A673 (cell line): ENCODE measurements at places on chromosomes 11 and 22. TPM values are rescaled to one million over a fixed set of nuclear protein-coding genes. Genes with fewer than 3 reads are reported as not detected.

DNA sequence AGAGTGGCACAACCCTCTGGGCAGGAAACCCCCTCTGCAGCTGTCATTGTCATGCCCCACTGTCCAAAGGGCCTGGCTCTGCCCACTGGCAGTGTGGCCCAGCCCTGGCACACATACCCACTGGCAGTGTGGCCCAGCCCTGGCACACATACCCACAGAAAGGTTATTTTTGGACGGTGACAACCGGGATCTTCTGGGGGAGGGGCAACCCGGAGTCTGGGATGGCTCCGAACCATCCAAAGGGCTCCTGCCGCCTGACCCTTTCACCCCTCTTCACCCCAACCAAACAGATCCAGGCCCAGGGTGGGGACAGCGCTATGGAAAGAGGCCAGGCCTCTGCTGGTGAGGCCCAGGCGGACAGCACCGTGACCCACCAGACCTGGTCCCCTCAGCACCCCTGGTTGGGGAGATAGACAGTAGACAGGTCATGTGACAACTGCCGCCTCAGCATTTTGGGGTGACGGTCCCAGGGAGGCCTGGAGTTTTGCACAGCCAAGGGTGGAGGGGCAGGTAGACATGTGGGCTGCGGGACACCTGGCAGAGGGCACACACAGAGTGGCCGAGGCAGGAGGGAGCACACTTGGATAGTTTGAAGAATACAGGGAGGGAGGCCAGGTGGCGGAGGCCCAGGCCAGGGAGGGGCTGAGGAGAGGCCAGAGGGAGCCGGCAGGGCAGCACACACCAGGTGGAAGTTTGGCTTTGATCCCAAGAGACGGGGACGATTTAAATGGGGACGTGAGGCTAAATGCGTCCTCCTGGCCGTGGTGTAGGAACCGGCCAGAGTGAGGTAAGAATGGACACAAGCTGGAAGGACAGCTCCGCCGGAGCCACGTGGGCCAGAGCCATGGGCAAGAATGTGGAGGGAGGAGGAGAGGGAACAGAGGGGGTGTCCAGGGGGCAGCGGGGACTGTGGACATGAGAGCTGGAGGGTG is 2.9 kb downstream of the MAPK12 start:
- DNase-seq = no peak

DNA sequence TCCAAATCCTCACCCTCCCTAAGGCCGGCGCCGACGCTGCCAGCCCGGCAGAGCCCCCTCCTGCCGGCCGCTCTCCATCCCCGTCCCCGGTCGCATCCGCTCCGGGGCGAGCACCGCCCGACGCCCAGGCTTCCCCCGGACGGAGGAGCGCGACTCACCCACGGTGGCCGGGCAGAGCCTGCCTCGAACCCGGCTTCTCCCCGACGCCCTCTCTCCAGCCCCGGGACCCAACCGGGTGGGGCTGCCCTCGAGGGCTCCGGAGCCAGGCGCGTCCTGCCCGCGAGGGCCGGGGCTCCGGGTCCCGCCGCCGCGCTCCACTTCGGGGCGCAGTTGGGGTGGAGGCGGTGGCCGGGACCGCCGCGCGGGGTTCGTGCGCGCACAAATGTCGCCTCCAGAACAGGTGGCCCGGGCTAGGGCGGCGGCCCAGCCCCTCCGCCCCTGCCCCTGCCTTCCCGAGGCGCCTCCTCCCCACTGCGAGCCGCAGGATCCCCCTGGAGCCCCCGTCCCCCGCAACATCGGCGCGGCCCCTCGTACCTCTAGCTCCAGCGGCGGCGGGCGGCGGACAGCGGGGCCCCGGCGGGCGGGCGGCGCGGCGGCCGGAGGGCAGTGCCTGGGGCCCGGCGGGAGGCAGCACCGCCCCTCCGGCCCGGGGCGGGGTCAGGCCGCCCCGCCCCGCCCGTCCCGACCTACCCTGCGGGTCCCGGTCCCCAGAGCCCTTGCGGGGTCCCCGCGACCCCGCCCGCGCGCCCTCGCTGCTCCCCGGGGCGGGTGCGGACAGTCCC is at the start of gene A4GALT:
Gene A4GALT, minus strand, starts transcription at position 608 of the 782 bp plus-strand sequence. CDS start 26,919 bp downstream, outside the sequence.
- no peak for DNase-seq

The ANKRD42 gene
- 11.0 and 11.3 TPM in 2 replicates for total RNA-seq

GRCh38 chr11:130094614-130095013 is 24.9 kb downstream of the APLP2 start:
- DNase-seq = no peak

DNA sequence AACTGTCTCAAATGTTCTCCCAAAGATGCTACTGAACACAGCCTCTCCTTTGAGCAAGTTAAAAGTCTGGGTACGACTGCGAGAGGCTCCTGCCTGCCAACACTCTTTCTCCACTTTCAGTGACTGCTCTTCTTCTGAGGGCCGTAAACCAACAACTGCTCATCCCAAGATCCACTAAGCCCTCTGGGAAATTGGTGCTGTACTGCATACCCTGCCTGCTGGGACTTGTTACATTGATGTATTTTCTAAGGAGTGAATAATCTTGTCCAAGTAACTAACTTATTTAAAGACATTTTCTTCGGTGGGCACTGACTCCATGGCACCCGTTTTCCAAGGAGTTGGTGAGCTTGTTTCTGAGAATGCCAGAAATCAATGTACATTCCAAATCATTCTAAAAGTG is 87.2 kb downstream of the ZNF280B start:
- no peak for DNase-seq

GRCh38 chr11:61133956-61134662 is 27.1 kb downstream of the VPS37C start:
- no peak for DNase-seq

The IFITM1 gene
- total RNA-seq = 24.4 and 34.1 TPM in 2 replicates

DNA sequence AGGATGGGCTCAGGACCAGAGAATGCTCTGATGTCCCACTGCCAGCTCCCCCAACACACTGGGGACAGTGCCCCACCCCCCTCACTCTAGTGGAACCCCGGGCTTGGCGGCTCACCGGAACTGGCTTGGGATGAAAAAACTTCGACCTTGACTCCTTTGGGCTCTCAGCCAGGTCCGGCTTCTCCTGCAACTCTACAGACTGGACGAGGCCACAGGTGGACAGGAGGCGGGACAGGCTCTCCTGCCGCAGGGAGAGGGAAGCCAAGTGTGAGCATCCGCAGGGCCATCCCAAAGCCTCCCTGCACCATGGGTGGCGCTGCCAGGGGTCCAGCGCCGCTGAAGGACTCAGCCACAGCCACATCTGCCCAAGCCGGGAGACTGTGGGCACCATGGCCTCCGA is 3.7 kb downstream of the RRP7A start:
- no peak for DNase-seq

DNA sequence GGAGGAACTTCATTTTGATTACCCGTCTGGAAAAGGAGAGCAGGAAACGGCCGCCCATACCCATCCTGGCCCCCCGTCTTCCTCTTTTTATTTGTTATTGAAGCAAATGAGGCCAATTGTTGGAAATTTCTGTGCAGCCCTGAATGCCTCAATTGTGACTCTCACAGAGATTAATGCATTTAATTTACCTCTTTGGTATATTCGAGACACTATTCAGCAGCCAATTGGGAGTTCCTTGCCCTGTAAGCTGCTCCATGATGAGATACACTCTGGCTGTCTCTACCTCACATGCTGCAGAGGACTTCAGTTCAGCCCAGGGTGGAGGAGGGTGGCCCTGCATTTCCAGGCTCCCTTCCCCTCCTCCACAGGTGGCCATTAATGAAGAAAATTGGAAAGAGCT is 60.6 kb upstream of the NTM start:
- DNase-seq = no peak

DNA sequence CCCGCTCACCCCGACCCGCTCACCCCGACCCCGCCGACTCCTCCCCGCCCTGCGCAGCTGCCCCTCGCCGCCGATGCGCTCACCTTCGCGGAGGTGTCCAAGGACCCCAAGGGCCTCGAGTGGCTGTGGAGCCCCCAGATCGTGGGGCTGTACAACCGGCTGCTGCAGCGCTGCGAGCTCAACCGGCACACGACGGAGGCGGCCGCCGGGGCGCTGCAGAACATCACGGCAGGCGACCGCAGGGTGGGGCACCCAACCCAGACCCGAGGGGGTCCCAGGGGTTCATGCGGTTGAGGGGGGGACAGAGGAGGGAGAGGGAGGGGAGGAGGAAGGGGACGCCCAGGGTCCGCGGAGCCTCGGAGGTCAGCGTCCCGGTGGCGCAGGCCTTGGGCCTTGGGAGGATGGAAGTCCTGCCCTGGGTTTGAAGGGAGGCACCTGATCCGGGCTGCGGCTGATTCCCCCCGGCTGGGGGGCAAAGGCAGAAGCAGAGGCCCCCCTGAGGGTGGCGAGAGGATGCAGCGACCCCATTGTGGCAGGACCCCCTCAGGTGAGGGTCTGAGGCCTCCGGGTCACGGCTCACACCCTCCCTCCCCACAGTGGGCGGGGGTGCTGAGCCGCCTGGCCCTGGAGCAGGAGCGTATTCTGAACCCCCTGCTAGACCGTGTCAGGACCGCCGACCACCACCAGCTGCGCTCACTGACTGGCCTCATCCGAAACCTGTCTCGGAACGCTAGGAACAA is 9.2 kb downstream of the PKP3 start:
- no peak for DNase-seq

GRCh38 chr22:37632174-37633088 is 7.0 kb upstream of the SH3BP1 start:
- DNase-seq = no peak

DNA sequence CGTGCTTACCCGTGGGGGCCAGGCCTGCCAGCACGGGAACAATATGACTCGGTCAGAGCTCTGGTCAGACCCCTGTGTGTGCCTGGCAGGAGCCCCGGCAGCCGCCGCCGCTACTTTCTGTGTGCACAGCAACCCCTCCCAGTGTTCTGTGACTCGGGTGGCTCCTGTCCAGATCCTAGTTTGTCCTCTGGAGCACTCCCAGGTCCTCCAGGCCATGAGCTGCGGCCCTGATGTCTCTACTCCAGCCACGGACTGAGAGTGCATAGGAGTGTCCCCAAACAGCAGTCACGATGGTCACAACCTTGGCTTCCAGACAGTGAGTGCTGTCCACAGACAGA is 3.2 kb downstream of the NDUFS8 start:
- no peak for DNase-seq

The POU2AF2 gene
- total RNA-seq = not detected in 2 replicates

The GAL3ST3 gene
- total RNA-seq = 1.8 and 2.0 TPM in 2 replicates

The SAA4 gene
- not detected in 2 replicates for total RNA-seq

The RIN1 gene
- 4.9 and 6.4 TPM in 2 replicates for total RNA-seq

GRCh38 chr11:22795914-22796313 is 33.7 kb downstream of the SVIP start:
- peak; percentile 21 for DNase-seq

The PGA5 gene
- not detected in 2 replicates for total RNA-seq

The CCDC116 gene
- 1.3 and 2.3 TPM in 2 replicates for total RNA-seq

DNA sequence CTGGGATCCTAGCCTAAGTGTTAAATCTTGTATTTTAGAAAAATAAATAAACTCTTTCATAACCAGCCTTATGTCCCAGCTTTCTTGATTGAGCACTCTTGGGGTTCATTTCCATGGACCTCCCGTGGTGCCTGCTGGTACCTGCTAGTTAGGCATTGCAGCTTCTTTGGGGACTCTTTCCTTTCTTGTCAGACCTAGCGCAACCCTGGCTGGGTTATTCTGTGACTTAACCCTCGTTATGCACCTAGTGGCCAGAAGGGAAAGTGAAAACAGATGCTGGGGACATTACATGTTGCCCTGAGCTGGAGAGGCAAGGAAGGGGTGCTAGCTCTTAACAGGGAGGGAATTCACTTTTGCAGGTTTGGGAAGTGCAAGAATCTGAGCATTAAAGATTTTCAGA is 46.8 kb downstream of the APIP start:
- DNase-seq = peak; percentile 41

GRCh38 chr11:64283092-64283491 is 1.4 kb downstream of the BAD start:
- no peak for DNase-seq

DNA sequence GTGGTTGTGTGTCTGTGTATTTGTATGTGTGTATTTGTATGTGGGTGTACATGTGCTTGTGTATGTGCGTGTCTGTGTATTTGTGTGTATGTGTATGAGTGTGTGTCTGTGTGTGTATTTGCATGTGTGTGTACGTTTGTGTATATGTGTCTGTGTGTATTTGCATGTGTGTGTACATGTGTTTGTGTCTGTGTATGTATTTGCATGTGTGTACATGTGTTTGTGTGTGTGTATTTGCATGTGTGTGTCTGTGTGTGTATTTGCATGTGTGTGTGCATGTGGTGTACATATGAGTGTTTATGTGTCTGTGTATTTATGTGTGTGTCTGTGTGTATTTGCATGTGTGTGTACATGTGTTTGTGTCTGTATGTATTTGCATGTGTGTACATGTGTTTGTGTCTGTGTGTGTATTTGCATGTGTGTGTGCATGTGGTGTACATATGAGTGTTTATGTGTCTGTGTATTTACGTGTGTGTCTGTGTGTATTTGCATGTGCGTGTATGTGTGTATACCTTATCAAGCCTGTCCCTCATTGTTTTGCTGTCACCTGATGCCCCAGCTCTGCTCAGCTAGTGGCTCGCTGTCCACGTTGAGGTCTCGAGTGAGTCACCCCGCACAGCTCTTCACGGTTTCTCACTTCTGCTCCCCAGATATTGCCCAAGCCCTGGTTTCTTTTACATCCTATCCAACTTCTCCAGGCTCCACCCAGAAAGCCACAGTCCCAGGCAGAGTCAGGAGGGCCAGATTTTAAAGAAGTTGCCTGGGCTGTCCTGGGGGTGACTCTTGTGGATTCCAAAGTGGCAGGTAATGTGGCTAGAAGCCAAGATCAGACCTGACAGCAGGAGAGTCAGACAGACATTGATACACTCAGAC is 15.2 kb downstream of the MB start:
- no peak for DNase-seq

The PHRF1 gene
- 40.2 and 43.0 TPM in 2 replicates for total RNA-seq

DNA sequence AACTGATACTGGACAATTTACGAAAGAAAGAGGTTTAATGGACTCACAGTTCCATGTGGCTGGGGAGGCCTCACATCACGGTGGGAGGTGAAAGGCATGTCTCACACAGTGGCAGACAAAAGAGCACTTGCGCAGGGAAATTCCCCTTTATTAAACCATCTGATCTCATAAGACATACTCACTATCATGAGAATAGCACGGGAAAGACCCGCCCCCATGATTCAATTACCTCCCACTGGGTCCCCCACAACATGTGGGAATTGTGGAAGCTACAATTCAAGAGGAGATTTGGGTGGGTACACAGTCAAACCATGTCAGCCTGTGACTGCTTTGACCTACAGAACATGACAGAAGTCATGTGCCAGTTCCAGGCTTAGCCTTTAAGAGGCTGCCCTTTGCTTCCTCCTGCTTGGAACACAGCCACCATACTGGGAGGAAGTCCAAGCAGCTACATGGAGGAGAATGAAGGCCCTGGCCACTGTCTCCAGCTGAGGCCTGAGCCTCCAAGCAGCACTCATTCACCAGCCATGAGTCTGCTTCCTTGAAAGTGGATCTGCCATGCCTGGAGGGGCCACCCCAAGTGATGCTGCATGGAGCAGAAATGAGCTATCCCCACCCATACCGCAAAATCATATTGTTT is 10.9 kb upstream of the GAL start:
- DNase-seq = peak; percentile 55

DNA sequence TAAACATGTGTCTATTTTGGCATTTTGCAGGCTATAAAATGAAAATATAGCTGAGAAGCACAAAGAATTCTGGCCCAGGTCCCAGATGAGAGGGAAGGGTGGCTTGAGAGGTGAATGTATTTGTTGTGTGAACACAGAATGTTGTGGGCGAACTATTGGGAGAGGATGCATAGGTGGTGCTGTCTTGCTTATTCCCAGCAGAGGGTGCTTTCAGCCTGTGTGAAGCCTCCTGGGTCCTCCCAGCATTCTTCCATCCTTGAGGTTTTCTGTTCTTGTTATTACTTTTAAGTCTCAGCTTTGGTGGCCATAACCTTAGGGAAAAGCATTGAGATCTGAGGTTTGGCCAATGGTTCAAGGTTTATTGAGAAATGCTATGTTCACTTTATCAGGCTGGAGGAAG is 108.7 kb upstream of the SNX19 start:
- DNase-seq = peak; percentile 12
